Right kidney (tissue), 9 donors: ENCODE measurements at places on chromosomes 3 and 15.

- no peak for DNase-seq
Measured at GRCh38 chr15:92158426-92158825, 235.3 kb upstream of the ST8SIA2 start.

- DNase-seq, result no peak
Measured at GRCh38 chr15:28989239-28989830, 103.6 kb downstream of the APBA2 start.

DNA sequence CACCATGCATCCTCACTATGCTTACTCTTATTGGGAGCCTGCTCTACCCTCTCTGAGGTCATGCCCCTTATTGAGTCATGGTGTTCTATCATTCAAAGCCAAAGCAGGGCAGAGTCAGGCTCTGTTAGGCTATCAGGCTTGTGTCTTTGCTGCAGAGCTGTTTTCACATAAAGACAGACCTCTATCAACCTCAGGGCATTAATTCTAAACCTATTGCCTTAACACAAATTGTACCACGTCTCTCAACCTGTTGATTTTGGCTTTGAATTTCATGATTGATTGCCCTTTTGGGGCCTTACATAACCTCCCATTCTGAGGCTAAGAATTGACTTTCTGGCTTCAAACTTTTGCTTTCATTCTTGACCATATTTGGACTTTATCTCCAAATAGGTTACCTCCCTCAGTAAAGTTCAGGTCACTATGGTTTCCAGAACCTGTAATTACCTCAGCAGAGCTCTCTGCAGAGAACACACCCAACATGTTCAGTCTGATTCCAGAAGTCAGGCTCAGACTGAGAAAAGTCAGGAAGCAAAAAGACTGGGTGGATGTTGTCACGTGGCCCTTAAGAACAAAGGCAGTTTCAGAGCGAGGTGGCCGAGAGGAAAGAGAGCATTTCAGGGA, 221.4 kb upstream of the NANOGP8 start:
- DNase-seq, result peak; percentile 17

- no peak for DNase-seq
Measured at GRCh38 chr15:48828906-48829305, 18.0 kb upstream of the CEP152 start.
